ENCODE measurements at places on chromosomes 11 and 22.

- DNase-seq, result peak; percentile 76
Measured at GRCh38 chr11:61021661-61022212, 50.3 kb downstream of the CD6 start.

- no peak for DNase-seq
Measured at GRCh38 chr11:83566950-83567349, 280.8 kb upstream of the CCDC90B start.

- DNase-seq, result no peak
Measured at GRCh38 chr22:44139773-44140172, 41.0 kb upstream of the PARVG start.

DNA sequence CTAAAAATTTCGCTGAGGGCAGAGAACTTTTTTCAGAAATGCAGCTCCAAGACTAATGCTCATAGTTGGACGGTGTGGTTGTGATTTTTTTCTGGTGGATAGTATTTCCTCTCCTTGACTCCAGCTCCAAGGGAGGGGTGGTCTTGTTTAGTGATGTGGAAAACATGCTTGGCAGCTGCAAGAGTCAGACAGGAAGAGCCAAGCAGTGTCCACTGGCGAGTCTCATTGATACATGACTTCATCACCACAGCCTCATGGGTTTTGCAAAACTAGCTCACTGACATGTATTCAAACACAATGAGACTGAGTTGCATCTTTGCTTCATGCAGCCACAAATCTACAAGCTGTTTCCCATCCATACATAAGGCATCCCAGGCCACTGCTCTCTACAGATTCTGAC, 7.3 kb upstream of the KCNJ1 start:
- DNase-seq, result no peak

GRCh38 chr11:85806876-85807275, 4.1 kb downstream of the SYTL2 start:
- DNase-seq, result no peak

DNA sequence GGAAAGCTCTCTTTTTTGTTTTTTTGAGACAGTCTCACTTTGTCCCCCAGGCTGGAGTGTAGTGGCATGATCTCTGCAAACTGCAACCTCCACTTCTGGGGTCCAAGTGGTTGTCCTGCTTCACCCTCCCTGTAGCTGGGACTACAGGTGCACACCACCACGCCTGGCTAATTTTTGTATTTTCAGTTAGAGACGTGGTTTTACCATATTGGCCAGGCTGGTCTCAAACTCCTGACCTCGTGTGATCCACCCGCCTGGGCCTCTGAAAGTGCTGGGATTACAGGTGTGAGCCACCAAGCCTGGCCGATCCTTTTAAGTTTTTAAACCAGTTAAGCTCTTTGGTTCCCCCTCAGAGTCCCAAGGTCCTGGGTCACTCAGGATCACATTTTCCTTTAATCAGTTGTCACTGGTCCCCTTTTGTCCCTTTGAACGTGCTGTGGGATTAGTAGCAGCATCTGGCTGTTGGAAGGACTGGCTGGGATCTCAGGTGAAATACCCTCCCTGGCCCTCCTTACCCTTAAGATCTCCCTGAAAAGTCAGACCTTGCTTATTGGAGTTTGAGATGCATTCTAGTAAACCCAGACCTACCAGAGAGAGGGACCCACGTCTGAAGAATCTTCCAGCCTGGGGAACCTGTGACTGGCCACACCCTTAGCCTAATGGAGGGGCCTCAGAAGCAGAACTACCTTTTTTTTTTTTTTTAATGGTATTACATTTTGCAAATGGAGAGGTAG, 8.1 kb downstream of the MALAT1 start:
- DNase-seq, result peak; percentile 36

DNA sequence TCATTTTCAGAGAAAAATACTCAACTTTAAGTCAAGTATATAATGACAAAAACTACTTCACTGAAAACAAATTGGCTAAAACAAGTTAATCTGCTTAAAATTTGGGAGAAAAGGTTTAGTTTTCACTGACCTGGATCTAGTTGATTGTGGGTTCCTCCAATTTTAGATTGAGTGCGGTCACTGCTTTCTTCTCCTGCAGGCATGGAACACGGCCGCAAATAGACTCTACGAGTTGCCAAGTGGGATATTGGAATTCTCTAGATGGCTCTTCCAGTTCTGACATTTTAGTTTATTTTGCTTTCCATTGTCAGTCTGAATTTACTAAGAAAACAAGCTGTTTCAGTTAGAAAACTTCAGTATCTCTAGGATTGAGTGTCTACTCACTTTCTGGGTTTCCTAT, 12.3 kb downstream of the OR4C5 start:
- no peak for DNase-seq

- DNase-seq, result peak; percentile 41
Measured at GRCh38 chr22:38262051-38262795, 10.6 kb downstream of the TMEM184B start.

DNA sequence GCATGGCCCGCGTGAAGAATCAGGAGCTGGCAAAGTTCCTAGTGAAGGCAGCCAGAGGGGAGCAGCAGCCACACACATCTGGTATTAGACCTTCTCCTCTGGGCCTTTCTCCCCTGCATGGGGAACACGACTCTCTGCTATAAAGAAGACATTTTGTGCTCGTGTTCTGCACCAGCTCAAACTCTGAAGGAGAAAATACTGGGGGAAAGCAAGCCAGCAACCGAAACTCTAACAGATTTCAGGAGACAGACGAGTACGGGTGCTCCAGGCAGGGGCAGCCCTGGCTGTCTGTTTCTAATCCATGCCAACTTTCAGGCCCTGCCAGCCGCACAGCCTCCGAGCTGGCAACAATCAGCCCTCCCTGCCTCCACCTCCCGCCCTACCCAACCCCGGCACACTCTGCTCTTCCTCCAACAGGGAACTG, 296.3 kb downstream of the BRD1 start:
- DNase-seq, result no peak

DNA sequence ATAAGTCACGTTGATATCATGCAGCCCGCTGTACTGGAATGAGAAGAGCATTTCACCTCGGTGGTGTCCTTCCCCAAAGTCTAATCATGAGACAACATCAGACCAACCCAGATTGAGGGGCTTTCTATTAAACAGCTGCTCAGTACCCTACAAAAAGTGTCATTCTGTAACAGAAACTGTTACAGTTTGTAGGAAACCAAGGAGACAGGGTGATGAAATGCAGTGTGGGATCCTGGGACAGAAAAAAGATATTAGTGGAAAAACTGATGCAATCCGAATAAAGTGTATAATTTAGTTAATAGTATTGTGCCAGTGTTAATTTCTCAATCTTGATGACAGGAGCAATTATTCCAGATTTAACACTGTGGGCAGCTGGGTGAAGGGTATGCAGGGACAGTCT, 128.0 kb downstream of the MICAL2 start:
- DNase-seq, result no peak

DNA sequence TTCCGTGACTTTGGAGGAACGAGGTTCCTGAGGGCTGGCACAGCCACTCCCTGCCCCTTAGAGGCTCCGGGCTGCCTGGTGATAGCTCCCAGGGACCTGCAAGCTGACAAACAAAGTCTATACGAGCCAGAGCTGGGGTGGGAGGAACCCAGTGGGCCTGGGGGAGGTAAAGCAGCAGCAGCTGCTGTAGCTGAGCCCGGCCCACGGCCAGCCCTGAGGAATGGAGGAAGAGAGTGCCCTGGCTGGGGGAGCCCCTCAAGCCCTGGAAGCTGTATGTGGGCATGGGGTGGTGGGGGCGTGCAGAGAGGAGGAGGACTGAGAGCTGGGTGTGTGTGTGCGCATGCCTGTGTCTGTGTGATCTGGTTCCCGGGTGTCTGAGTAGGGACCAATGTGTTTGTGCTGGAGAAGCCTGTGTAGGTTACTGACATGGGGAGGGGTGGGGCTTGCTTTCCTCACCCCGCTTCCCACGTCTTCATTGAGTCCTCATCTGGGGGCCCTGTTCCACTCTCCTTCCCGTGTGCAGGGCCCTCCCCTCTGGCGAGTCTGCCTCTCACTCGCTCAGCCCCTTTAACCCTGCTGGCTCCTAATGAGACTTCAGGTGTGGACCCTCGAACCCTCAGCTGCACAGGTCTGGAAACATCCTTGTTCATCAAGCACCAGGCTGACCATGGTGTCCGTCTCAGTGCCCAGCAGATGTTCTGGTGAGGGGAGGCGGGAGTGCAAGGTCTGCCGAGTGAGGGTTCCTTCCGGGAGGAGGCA, 10.8 kb downstream of the ST3GAL4 start:
- no peak for DNase-seq

DNA sequence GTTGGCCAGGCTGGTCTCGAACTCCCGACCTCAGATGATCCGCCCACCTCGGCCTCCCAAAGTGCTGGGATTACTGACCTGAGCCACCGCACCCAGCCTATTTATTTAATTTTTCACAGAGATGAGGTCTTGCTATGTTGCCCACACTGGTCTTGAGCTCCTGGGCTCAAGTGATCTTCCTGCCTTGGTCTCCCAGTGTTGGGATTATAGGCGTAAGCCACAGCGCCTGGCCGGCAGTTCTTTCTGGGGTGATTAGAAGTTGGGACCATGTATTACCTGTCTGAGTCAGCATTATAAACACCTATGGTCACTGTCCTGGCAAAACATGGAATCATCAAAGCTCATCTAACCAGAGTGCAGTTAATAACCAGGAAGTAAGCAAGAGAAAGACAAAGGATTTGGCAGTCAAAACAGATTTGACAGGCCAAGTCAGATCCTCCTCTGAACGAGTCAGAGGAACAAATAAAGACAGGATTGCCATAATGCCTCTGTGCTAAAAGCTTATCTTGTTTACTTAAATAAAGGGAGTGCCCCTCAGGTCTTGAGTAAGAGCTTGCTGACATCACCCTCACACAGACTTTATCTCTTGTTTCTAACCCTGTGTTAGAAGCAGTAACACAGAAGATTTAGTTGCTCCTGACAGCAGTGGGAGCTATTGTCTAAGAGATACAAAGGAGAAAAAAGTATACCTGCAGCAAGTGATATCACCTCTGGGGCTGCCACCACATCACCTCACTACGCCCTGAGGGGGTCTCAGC, 3.7 kb downstream of the SERPIND1 start:
- DNase-seq, result no peak

GRCh38 chr11:61172356-61172755, 11.1 kb upstream of the VPS37C start:
- no peak for DNase-seq

DNA sequence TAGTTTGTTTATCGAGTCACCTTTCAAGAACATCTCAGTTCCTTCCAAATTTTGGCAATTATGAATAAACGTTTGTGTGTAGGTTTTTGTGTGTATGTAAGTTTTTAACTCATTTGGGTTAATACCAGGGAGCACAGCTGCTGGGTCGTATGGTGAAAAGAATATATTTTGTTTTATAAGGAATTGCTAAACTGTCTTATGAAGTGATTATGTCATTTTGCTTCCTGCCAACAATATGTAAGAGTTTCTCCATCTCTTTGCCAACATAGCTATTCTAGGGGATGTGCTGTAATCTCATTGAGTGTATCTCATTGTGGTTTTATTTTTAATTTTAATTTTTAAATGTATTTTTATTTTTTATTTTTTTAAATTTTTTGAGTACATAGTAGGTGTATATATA, 27.3 kb downstream of the BCL2L13 start:
- DNase-seq, result no peak

GRCh38 chr11:4368286-4368685, at the start of gene OR52B4:
Gene OR52B4 (minus strand): TSS chr11:4368386. CDS start chr11:4368295, 91 bp downstream.
- no peak for DNase-seq

- no peak for DNase-seq
Measured at GRCh38 chr11:45145379-45146071, 914 bp upstream of the PRDM11 start.

GRCh38 chr11:61507962-61508861, at the start of gene LRRC10B:
Gene LRRC10B (plus strand): TSS chr11:61508749. CDS start chr11:61508999, 250 bp downstream.
- peak; percentile 34 for DNase-seq

GRCh38 chr11:2711161-2711560, 11.4 kb upstream of the KCNQ1OT1 start:
- no peak for DNase-seq

GRCh38 chr11:29063630-29064361, 953.0 kb downstream of the KCNA4 start:
- no peak for DNase-seq

DNA sequence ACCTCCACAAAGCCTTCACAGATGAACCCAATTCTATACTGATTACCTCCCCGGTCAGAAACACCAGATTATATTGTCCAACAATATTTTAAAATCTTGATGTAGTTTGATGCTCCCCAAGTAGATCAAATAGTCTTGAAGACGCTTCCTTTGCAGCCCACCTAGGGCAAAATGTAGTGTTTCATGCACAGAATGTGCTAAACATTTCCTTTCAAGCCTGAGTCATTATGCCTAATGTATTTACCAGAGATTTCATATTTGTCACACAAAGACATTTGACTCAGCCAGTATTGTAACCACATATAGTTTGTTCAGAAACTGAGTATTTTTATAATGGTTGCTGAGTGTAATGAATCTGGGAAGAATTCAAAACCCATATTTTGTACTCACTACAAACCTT, 1396.8 kb downstream of the LRRC4C start:
- no peak for DNase-seq

DNA sequence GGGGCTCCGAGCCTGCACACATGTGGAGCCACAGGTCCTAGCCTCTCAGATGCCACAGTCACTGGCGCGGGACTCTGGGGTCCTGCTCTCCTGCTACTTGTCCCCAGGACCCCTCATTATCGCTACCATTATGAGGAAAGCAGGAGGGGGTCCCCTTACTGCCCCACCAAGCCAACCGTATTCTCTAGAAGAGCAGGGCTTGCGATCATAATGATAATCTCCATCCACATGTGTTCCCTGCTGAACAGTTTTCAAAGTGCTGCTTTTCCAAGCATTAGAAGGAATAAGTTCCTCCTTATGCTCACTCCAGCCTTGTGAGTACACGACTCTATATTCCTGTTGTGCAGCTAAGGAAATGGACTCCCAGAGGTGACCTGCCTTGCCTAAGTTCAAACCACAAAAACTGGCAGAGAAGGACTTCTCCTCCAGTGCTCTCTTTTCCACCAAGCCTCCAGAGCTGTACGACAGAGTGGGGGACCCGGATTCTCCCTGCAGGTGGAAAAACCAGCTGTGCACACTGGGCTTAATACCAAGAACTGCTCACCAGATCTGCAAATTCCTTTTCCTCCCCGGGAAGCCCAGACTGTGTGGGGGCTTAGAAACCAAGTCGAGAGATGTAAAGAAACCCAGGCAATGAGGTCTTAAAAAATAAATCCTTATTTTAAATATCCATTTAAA, 92.8 kb upstream of the DRD2 start:
- DNase-seq, result no peak

- DNase-seq, result no peak
Measured at GRCh38 chr11:69141742-69142141, 14.0 kb upstream of the SMIM38 start.

- DNase-seq, result no peak
Measured at GRCh38 chr11:57556041-57556440, 11.4 kb downstream of the UBE2L6 start.

DNA sequence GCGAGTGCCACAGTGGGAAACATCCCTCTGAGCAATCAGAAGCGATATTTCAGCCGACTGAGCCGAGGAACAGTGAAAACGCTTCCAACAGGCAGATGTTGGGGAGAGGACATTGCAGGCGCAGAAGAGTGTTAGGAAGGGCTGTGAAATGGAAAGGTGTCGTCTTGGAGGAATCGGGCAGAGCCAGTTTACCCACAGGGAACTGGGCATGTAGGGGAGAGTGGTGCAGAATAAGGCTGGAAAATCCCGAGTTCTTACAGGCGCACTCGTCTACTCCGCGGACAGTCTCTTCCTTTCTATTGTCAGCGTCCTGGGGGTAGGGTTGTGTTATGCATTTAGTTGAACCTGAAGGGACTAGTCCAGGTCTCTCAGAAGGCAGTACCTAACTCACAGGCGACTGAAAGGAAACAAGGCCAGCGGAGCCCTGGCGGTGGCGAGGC, 1.1 kb upstream of the APLP2 start:
- DNase-seq, result no peak
